ENCODE measurements at places on chromosomes 1 and 21.

DNA sequence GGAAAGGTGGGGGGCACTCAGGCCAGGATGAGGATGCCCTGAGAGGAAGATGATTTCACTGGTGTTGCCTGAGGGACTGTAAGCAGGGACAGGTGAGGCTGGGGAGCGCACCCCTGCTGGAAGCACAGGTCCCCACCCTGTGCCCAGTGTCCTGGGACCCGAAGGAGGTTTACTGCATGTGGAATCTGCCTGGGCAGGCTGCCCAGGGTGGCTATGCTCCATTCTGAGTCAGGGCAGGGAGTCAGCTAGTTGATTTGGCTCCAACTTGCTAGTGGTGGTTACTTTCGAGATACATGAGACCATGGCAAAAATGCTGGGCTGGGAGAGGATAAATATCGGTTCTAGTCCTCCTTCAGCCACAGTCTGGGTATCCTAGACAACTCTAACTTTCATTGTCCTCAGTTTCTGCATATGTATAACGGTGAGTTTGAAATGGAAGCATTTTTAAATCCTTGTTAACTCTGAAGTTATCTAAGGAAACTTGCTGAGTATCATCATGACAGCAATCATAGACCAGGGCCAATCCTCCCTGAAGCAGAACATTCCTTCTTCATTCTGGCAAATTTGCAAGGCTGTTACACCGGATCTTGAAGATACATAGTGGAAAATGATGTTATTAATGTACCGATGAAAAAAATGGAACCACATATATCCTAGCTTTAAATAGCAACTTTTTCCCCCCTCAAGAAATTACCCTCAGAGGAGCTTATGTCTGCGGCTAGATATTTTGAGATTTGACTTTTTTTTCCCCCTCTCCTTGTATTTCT is 7.7 kb downstream of the TLR5 start:
- DNase-seq = no peak

GRCh38 chr1:183218971-183219615 is 33.0 kb downstream of the LAMC2 start:
- DNase-seq = no peak

DNA sequence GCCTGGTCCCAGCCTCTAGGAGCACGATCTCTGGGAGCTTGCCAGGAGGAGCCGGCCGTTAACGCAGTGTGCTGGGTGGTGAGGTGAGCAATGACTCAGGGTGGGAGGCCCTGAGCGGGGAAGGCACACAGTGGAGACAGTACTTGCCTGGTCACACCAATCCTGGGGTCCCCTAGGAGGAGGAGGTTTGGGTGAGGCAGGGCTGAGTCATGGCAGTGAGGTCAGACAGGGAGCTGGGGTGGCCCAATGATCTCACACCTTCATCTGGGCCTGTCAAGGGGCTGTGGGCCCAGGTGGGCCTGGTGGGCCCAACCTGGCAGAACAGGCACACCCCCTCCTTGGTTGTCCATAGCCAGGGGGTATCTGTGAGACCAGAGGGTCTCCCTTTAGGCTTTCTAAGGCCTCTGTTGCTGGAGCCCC is 8.6 kb upstream of the EDN2 start:
- no peak for DNase-seq

DNA sequence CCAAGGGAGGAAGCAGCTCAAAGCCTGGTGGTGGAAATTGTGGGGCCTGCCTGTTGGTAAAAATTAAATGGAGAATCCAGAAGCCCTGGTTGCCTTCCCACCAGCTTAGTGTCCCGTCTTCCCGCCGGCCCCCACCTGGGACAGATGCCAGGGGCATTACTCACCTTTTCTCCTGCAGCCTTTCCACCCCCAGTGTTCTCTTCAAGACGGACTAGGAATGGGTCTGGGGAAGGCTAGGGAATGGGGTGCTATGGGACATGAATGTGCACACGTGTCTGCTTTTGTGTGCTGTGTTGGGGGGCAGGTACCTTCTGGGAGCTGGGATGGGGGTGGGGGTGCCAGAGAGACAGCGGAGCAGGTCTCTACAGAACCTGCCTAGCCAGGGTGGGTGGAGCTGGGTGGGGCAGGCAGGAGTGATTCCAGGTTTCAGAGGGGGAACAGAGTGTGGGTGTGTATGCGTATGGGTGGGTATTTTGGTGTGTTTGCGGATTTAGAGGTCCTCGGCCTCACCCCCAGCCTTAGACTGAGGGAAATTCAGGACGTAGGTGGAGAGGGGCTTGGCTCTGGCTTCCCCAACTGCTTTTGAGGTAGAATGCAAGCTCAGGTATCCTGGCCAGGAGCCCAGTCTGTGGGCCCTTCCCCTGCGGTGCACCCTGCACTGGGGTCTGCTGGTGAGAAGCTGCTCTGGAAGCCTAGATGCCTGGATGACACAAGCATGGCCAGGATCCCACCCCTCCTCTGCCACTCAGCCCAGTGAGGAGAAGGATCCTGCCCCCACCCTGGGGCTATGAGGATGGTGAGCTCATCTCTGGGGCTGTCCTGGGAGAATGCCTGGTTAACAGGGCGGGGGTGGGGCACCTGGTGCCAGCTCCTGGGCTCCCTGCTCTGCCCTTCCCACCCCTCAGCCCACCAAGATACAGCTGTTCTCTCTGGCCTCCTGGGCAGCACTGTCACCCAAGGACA is 7.8 kb downstream of the VANGL2 start:
- DNase-seq = no peak

GRCh38 chr1:194658090-194658439 is 1471.7 kb upstream of the B3GALT2 start:
- no peak for DNase-seq

DNA sequence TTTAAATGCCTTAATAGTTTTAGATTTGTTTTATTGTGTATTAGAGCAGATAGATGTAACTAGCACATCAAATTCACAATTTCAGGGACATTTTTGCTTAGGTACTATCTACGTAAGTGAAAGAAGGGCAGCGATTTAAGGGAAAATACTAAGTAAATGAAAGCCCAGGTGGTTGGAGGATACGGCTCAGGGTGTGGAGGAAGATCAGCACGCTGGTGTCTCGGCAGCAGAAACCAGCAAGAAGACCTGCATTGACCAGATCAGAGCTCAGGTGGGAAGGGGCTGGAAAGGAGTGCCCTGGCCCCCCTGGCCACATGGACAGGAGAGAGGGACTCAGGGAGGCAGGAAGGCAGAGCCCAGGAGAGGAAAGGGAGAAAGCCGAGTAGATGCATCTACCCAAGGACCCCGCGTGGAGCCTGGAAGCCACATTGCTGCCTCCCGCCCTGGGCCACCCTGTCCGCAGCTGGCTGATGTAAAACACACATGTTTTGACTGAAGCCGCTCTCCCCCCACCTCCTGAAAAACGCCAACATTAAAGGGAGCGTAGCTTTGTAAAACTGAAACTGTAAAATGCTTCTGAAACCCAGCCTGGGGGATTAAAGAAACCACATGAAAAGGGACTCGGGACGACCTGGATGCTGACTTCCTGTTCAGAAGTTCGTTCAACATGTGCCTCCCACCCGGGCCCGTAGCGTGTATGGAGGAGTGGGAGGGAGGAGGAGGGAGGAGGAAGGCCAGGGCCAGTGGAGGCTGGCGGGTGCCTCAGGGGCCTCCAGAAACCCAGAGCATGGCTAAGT is 72.6 kb upstream of the TARDBP start:
- no peak for DNase-seq

GRCh38 chr1:7373876-7374562 is 397.1 kb upstream of the VAMP3 start:
- DNase-seq = no peak

- DNase-seq = no peak
Observed at GRCh38 chr1:114574365-114574764, 7.0 kb downstream of the BCAS2 start.

DNA sequence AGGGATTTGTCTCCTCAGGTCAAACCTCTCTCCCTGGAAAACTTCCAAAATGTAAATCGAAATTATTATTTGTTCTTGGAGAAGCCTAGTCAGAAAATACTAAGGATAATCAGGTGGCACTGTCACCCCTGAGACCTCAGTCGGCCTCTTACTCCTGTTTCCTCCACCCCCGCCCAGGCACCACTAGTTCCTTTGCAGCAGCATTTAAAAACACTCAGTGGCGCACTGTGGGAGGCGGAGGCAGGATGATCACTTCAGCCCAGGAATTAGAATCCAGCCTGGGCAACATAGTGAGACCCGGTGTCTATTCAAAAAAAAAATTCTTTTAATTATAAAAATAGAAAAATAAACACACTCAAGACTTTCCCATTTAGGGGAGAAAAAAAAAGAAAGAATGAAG is 18.0 kb upstream of the IFNAR2 start:
- no peak for DNase-seq

GRCh38 chr1:1755852-1756251 is 22.4 kb downstream of the NADK start:
- DNase-seq = no peak

GRCh38 chr1:43511394-43511793 is 19.3 kb upstream of the PTPRF start:
- DNase-seq = no peak

- no peak for DNase-seq
Observed at GRCh38 chr1:62050165-62050564, 144.5 kb upstream of the L1TD1 start.

DNA sequence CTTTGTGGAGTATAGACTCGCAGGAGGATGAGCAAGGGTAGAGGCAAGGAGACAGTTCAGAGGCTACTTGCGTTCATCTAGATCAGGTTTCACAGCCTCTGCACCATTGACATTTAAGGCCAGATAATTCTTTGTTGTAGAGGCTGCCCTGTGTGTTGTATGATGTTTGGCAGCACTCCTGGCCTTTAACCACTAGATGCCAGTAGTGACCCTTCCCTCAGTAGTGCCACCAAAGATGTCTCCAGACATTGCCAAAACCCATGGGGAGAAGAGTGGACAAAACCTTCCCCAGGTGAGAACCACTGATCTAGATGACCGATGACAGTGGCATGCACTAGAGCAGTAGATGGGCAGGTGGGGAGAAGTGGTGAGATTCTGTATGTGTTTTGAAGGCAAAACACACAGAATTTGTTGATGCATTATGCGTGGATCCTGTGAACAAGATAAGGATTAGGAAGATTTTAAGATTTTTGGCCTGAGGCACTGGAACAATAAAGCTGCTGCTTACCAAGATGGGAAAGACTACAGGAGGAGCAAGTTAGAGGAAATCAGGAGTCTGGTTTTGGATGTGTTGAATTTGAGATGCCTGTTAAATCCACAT is 9.9 kb upstream of the COG2 start:
- DNase-seq = peak; percentile 9

- no peak for DNase-seq
Observed at GRCh38 chr1:8136766-8137165, 110.7 kb upstream of the ERRFI1 start.

DNA sequence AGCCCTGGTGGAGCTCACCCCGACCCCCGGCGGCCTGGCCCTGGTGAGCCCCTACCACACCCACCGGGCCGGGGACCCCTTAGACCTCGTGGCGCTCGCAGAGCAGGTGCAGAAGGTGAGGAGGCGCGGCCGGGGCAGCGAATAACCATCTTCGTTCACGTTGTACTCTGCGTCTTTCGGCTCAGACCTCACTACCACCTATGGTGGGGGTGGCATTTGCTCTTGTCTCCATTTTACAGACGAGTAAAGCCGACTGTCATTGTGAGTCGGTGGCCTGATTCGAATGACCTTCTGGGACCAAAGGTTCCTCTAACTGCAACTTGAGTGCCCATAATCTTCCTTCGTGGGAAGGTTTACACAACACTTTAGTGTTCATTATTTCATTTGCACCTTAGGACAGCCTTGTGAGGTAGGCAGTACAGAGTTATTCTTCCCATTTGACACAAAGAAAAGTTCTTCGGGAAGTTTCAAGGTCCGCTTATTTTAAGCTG is 506 bp downstream of the C1orf50 start:
- no peak for DNase-seq

GRCh38 chr1:198018529-198018928 is 101.4 kb downstream of the LHX9 start:
- DNase-seq = no peak

DNA sequence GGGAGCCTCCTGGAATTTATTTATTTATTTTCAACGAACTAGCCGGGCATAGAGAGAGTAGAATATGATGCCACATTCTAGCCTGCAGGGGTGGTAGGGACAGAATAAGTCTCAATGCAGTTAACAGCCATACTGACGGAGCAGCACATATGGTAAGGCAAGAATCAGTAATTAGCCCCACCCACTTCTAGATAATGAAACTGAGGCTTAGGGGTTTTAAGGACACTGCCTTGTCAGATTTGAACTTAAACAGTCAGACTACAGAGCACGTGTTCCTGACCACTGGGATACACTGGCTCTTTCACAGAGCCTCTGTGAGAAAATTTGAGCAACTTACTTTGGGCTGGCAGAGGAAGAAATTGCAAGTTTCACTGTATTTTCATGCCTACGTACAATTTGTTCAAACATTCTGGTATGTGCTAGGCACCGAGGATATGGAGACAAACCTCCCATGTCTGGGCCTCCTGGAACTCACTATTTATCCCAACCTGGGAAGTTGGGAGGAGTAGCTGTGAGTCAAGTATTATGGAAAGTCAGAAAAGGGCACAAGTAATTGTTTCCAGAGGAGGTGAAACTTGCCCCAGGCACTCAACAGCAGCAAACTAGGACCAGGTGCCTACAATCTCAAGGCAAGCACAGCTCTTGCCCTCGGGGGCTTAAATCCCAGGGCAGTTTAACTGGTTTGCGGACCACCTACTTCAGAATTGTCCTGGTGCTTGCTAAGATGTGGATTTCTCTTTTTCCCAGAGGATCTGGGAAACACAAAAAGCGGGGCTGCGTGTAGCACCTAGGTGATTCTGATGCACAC is 1.6 kb upstream of the CLIC4 start:
- no peak for DNase-seq

DNA sequence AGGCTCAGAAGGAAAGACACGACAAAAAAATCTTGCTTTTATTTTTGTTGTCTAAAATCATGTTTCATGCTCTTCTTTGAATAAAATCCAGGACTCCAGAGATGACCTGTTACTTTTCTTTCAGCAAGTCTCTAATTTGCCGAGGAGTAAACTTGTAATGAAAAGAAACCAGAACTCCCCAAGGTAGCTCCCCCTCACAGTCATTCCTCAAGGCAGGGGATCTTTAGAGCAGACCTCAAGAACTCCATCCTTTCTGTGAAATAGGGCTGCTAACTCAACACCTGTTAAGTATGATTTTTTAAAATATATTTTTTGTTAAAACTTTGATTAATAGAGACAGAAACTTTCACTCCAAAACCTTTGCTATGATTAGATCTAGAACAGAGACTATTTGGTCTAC is 82.7 kb upstream of the ABCD3 start:
- DNase-seq = no peak

DNA sequence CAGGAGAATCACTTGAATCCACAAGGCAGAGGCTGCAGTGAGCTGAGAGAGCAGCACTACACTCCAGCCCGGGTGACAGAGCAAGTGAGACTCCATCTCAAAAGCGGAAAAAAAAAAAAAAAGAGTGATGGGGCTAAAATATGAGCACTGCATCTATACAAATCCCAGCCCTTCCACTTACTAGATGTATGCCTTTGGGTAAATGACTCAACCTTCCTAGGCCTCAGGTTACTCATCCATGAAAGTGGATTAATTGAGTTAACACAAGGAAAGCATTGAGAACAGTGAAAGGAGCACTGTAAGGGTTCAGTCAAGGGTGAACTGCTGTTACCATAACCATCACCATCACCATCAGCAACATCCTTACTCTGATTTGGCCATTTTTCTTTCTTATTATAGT is 226.4 kb upstream of the C8B start:
- no peak for DNase-seq
